SW 1271 (cell line): ENCODE measurements at places on chromosomes 6 and 20.

- DNase-seq: no peak
Measured at GRCh38 chr6:90610301-90610750, 23.5 kb upstream of the MAP3K7 start.

GRCh38 chr6:40822619-40823018 lies 216.4 kb downstream of the UNC5CL start:
- no peak for DNase-seq

DNA sequence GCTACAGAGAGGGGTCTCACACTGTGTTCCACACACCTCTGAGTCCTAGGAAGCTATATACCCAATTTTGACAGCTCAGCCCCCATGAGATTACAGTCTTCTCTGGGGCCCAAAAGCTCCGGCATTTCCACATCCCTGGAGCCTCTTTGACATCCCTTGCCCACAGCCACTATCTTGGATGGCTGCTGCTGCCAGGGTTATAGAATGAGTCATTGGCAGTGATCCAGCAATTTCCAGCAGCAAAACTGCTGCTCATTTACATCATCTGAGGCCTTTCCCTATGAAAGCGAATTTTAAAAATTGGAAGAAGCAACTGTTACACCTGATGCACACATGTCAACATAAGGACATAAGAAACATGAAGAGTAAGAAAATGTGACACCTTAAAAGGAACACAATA lies 590.7 kb downstream of the MEI4 start:
- peak; percentile 8 for DNase-seq

GRCh38 chr20:24734139-24734538 lies 214.9 kb upstream of the CST7 start:
- DNase-seq: no peak

GRCh38 chr6:154379585-154379984 lies 23.0 kb upstream of the IPCEF1 start:
- no peak for DNase-seq

- no peak for DNase-seq
Measured at GRCh38 chr6:14058029-14058695, 59.4 kb upstream of the CD83 start.

DNA sequence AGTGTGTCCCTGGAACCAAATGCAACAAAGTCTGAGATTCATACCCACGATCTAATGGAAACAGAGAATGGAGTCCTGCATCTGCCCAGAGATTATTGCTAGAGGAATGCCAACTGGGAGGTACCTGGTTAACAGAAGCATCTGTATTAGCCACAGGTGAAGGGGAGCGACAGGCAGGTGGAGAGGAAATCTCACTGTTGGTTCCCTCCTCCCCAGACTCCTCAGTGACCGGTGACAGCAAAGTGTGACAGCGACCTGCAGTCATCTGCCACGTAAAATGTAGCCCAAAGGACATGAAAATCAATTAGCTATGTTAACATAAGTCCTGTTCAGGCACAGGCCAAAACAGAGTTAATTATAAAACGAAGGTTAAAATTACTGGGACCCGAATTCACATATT lies 336.6 kb downstream of the SYNE1 start:
- no peak for DNase-seq

- no peak for DNase-seq
Measured at GRCh38 chr6:15854826-15855710, 192.2 kb upstream of the DTNBP1 start.

DNA sequence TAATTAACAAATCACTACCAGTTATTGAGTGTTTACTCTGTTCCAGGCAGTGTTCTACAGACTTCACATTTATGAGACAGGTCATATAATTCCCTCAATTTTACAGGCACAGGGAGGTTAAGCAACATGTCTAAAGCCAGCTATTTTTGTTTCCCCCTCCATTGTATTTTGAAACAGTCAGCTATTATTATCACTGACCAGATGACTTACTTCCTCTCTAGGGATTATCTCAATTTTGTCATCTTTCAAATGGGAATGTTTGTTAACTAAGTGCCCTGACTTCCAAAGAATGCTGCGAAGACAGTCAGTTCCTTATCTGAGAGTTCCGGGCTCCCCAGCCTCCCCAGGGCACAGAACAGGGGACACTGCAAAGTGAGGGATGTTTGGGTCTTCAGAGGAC lies 5.6 kb upstream of the CNPY3 start:
- DNase-seq: no peak
